ENCODE measurements at places on chromosomes 11 and 22.

- DNase-seq, result no peak
These were observed 8.0 kb downstream of the PHLDB1 start for GRCh38 chr11:118615282-118615975.

GRCh38 chr11:86668929-86669328 is 3.5 kb downstream of the ME3 start:
- DNase-seq, result no peak

GRCh38 chr22:39575552-39575825 is 4.9 kb downstream of the CACNA1I start:
- no peak for DNase-seq

- no peak for DNase-seq
These were observed 181.9 kb downstream of the CTTN start for GRCh38 chr11:70580036-70580805.

- no peak for DNase-seq
These were observed 39.7 kb downstream of the YWHAH start for GRCh38 chr22:31983911-31984656.

- no peak for DNase-seq
These were observed 166.4 kb upstream of the TBCEL start for GRCh38 chr11:120857508-120857907.

- DNase-seq, result no peak
These were observed 343.1 kb downstream of the SOX6 start for GRCh38 chr11:16013242-16013641.

GRCh38 chr11:19713196-19714021 is 772 bp downstream of the NAV2 start:
- peak; percentile 25 for DNase-seq

- peak; percentile 12 for DNase-seq
These were observed 25.2 kb downstream of the GRAP2 start for GRCh38 chr22:39925909-39926679.
